Activated CD8-positive, alpha-beta memory T cell treated with anti-CD3 and anti-CD28 coated beads for 1 hour (primary cell): ENCODE measurements at places on chromosomes 3 and 15.

- no peak for DNase-seq
Measured at GRCh38 chr3:108897883-108898282, 55.8 kb downstream of the GUCA1C start.

- no peak for DNase-seq
Measured at GRCh38 chr3:184005941-184006507, 11.7 kb downstream of the ABCC5 start.

DNA sequence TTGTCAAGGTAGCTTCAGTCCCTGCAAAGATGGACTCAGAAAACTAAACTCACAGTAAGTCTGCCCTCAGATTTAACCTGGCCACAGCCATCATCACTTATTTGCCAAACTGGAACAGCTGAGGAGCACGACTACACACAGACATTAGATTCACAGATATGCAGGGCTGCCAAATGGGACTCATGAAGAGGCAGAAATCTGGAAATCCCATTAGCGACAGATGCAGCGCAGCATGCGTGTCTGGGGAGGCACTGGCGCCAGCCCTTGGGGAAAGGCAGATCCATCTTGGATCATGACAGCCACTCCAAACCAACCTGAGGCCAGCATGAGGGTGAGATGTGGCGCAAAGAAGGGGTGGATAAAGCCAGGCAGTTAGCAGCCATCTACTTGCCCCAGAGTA is 160.7 kb upstream of the TSC22D2 start:
- no peak for DNase-seq

DNA sequence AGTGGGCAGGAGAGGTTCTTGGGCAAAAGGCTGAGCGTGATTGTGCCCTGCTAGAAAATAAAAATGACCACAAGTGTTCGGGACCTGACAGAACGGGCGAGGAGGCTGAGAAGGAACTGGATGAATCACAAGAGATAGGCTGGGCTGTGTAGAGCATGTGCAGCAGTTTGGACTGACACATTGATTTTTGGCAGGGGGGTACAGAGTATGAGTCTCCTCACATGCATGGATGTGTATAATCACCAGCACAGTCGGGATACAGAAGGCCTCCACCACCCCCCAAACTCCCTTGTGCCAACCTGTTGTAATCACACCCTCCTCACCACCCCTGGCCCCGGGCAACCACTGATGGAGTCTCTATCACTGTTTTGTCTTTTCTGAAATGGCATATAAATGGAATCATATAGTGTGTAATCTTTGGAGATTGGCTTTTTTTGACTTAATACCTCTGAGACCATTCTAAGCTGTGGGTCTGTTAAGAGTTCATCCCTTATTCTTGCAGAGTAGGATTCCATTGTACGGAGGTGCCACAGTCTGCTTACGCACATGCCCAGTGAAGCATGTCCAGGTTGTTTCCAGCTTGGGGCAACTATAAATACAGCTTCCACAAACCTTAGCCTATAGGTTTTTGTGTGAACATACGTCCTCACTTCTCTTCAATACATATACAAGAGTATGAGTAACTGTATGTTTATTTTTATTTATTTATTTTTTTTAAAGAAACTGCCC is 438.8 kb downstream of the FOXP1 start:
- DNase-seq: no peak
